Left forelimb (tissue), 1 donor: ENCODE measurements at places on chromosomes 5 and 9.

DNA sequence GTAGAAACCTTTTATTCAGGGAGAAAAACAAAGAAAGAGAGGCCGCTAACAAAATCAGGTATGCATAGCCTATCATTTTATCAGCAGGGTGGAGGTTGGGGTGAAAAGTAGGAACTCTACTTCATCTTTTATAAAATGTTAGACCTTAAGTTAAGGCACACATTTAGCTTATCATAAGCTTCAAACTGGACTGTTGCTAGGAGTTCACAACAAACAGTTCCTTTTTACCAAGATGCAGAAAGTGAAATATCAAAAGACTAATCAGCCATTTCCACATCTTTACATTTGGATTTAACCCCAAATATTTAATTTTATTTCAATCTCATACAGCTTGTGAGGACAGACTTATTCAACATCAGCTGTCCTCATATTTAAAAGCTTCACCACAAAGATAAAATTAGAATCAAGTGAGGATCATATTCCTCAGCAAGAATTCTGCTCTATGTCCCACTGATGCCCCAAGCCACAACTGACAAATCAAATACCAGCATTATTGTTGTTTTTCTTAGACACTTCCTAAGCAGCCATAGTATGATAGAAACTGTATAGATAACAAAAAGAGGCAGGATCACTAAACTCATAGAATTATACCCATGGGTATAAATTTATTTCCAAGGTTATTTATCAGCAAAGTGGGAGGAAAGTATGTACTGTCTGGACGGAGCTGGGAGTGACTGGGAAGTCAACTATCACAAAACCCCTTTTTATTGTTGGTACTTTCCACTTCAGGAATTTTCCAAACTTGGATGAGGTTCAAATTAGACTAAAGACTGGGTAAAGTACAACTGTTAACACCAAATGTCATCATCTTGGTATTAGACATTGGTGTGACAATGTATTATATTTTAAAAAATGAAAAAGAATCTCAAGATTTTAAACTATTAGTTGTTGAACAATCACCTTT, 29.9 kb upstream of the MYOT start:
- DNase-seq = no peak

DNA sequence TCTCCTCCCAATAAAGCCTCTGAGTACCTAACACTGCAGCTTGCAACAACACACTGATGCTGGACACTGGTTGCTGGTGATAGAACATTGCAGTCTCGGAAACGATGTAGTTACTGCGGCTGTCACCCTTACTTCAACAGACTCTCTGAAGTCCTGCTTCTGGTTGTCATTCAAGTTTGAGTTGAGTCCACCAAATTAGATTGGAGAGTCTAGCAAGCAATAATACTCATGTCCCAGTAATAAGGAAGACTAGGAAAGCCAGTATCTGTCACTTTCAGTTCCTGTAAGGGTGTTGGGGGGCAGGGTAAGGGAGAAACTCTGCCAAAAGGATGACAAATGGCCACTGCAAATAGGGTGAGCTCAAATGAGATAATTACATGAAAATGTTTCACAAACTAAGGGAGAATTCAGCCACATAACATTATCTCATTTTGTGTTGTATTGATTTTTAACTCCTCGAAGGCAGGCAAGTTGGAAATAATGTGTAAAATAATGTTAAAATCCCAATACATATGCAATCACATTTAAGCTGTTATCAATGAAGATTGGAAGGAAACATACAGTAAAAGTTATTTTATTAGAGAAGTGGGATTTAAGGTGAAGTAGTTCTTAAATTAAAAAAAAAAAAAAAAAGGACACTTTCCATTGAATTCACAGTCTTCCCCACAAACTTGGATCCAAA, 849 bp upstream of the IFT74 start:
- no peak for DNase-seq

DNA sequence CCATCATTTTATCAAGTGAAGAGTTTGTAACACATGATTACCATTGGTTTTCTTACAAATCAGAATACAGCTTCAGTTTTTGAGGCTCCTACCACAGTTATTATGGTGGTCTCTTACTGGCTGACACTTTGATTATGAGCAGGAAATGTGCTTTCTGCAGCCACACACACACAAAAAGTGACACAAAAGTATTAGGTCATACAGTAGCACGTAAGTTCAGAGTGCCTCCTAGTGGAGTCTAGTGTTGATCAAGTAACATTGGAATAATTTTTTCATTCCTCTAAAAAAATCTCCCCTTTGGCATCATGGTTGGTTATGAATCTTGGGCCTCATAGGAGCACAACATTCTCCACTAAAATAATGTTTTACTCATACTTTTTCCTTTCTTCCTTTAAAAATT, 37.6 kb downstream of the PAM start:
- DNase-seq = no peak

- no peak for DNase-seq
Observed at GRCh38 chr5:53971551-53971950, 338.8 kb downstream of the ARL15 start.
